ENCODE measurements at places on chromosomes 7 and 10.

DNA sequence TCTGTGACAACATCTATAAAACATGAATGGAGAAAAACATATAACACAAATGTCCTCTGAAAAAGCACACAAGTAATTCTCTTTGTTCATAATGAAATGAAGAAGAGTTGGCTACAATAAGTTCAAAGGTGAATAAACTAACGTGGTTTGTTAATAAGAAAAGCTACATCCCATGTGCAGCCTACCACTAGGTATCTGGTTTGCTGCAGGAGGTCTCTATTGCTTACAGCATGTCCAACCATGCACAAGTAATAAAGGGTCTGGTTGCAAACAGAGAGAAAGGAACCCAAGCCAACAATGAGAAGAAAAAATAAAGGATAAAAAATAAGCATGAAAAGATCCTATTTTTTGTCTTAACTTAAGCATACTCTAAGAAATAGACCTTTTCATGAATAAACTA, 139.2 kb downstream of the CHCHD3 start:
- DNase-seq, result no peak

DNA sequence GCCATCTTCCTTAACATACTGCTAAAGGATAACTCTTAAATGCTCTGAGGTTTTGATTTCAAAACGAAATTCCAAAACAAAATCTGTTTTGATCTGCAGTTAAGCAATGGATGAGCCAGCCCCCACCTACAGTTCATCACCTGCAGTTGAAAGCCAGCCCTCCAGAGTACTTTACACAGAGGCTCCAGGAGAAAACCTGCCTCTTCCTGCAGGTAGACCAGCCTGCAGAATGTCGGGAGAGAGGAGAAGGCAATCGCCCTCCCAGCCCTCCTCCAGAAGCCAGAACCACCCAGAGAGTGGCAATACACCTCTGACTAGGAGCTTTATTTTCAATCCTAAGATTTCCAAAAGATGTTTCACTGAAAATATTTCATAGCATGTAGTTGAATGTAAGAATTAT, 798.1 kb downstream of the GATA3 start:
- DNase-seq, result no peak

- DNase-seq, result no peak
These were observed 15.6 kb downstream of the RRP12 start for GRCh38 chr10:97385565-97385964.

DNA sequence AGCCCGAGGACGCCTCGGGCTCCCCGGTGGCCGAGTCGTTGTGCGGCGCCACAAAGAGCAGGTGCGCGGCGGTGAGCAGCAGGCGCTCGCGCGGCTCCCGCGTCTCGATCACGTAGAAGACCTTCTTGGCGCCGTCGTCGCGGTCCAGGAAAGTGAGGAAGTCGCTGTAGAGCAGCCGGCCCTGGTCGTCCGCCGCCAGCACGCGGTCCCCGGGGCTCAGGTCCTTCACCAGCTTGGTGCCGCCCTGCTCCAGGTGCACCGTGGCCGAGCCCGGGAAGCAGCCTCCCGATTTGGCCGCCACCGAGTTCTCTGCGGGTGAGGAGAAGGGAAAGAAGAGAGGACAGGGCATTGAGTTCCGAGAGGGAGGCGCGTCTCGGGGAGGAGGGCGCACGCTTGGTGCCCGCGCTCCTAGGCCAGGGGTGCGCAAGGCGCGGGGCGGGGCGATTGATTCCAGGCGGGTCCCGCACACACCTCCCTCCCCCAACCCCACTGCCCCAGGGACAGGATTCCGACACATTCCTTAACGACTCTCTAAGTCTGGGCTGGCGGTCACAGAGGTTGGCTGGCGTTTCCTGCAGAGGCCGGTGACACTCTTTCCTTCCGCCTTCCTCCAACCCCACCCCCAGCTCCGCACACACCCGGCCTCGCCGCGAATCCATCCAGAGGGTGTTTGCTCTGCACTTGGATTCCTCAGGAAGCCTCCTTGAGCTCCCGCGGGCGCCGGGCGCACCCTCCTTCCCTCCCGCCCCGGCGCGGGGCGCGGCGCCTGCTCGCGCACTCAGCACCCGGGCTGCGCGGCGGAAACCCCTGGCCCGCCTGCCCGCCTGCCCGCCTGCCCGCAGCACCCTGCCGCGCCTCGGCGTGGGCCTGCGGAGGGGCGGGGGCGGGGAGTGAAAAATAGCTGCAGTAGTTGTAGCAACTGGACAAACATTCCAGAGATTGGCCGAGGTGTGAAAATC, 8.6 kb downstream of the SHH start:
- peak; percentile 49 for DNase-seq

- no peak for DNase-seq
These were observed 128.3 kb upstream of the SORCS3 start for GRCh38 chr10:104512800-104513199.

DNA sequence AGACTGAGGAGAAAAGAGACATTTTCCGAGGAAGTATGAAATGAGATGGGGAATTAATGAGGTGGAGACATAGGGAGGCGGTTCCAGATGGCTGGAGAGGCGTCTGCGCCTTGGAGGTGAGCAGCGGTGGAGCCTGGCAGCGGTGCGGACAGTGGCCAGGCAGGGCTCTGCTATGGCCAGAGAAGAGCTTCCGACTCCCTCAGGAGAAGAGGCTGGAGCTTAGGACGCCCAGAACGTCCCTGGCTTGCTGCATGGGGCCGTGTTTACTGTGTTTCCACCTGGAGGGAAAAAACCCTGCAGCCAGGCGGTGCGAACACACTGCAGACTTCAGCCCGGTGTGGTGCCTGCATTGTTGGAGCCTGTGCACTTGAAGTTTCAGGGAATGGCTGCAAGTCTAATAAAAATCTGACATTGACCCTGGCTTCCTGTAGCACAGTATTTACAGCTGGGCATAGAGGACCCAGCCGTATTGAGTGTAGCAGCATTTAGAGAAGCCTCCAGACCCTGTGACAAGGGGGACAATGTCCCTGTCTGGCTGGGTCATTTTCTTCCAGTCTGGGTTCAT, 447.1 kb upstream of the MKI67 start:
- no peak for DNase-seq

GRCh38 chr10:80526742-80527141, 11.0 kb upstream of the SH2D4B start:
- DNase-seq, result no peak

GRCh38 chr7:110944966-110945644, 145.8 kb upstream of the LRRN3 start:
- no peak for DNase-seq

- no peak for DNase-seq
These were observed 389.2 kb upstream of the NFE2L3 start for GRCh38 chr7:25762511-25763462.

- DNase-seq, result no peak
These were observed 2.3 kb upstream of the CUZD1 start for GRCh38 chr10:122847782-122848604.

DNA sequence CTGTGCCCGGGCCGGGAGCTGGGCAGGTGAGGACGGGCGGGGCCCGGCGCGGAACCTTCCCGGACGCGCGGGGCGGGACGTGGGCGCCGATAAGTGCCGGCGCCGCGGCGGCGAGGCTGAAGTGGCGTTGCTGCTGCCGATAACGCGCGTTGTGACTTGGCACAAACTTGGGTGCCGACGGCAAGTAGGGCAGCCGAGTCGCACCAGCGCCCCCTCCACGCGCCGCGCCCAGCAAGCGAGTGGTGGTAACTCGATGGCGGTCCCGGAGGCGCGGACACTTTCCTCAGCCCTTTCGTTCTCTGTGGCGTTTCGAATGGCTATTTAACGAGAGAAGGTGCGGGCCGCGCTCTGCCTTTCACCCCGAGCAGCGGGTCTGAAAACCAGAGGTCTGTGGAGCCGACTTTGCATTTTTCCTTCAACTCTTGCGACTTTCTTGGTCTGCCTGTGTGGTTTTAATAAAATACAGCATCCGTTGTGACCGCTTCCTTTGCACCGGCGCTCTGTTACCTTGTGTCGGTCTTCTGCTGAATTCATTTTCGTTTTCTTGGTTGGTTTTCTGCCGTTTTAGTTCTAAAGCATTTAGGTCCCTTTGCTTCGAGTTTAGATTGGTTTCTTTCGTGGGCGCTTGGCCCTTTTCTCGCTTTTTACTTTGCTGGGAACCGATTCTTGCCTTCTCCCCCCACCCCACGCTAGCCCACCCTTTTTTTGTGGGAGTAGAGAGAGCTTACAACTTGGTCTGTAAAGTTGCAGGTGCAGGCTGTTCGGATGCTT, 701 bp downstream of the STK17A start:
- peak; percentile 32 for DNase-seq

- DNase-seq, result no peak
These were observed 81.9 kb downstream of the BMPER start for GRCh38 chr7:33986951-33987947.

GRCh38 chr7:123727071-123727837, 21.5 kb downstream of the WASL start:
- no peak for DNase-seq

DNA sequence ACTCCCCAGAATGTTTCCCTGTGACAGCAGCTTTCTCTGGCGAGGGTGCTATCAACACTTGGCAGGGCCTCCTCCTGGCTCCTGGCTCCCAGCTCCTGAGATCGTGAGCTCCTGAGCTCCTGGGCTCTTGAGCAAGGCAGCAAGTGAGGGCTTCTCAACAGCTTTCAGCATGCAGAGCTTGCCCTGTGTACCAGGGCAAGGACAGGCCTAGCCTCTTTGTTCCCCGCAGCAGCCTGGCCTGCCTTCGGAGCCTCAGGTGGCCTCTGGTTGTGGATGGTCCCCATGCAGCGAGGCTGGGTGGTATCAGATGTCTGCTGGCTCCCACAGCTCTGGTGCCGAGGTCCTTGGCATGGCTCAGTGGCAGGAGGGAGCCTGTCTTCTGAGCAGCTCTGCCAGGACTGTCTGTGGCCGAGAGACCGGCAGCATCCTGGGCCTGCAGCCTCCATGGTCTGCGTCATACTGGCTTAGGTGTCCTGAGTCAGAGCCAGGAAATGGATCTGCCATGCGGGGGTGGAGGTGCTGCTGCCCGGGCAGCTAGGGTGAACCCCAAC, 44.2 kb downstream of the ZMIZ1 start:
- no peak for DNase-seq

DNA sequence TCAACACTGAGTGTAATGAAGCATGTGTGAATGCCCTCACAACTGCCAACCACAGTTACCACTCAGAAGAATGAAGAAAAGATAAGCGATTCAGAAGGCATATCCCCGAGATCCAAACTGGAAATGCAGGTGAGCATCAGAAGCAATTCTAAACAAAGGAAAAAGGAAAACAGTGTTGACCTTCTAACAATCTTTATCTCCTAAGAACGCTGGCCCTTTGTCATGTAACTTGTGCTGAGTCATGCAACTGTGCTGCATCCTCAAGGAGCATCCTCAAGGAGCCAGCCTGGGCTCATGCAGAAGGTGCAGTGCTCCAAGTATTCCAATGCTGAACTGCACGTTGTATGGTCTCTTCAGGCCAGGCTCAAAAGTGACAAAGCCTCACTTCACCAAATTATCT, 30.6 kb downstream of the SEC61G start:
- DNase-seq, result no peak

GRCh38 chr10:87845624-87845998, 17.7 kb downstream of the KLLN start:
- DNase-seq, result no peak

DNA sequence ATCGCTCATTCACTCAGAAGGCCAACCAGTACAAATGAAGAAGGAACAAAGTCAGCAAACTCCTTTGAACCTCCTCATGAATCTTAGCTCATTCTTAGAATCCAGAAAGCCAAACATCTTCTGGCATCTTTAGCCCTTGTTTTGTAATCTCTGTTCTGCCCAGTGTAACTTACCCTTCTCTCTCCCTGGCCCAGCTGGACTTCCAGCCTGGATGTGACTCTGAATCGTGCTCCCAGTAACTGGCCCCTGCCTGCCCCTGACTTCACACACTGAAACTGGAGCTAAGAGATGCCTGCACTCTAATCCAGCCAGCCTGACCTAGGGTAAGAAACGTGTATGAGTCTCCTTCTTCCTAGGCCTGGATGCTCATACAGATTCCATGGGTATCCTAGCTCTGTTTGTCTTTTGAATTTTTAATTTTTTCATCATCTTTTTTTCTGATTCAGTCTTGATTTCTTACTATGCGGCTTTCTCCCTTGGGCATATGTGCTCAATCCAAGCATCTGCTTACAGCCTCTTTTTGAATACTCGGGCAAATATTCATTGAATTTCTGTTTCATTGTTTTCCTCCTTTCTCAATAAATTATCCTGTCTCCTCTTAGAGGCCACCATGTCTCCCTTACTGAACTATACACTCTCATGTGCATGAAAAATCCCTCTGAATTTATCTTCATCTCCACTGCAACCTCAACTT, 845.6 kb upstream of the AUTS2 start:
- no peak for DNase-seq

DNA sequence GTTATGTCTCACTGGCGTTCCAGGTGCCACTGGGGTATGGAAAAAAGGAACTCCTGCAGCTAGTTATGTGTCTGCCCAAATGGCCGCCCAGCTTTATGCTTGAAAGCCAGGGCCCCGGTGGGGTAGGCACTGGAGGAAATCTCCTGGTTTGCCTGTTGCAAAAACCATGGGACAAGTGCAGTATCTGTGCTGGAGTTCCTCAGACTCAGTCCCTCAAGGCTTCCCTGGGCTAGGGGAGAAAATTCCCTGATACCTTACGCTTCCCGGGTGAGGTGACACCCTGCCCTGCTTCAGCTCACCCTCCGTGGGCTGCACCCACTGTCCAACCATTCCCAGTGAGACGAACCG, 90.3 kb upstream of the CDK6 start:
- no peak for DNase-seq

- no peak for DNase-seq
These were observed 61.4 kb downstream of the ZRANB1 start for GRCh38 chr10:125003146-125003900.

DNA sequence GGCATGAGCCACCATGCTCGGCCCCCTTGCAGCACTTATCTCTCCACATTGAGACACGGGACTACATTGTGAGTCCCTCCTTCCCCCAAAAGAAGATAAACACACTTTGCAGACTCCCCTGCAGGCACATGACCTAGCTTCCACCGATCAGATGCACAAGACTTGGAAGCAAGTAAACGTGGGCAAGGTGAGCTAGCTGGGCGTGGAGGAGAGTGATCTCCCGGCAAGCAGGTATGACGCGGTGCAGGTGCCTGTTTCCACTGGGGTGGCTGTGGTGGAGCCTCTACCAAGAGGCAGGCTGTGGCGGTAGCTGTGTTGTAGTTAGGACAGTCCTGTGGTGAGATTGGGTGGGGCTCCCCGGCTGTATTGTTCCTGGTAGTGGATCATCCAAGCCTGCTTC, 7.7 kb upstream of the COMTD1 start:
- DNase-seq, result no peak

DNA sequence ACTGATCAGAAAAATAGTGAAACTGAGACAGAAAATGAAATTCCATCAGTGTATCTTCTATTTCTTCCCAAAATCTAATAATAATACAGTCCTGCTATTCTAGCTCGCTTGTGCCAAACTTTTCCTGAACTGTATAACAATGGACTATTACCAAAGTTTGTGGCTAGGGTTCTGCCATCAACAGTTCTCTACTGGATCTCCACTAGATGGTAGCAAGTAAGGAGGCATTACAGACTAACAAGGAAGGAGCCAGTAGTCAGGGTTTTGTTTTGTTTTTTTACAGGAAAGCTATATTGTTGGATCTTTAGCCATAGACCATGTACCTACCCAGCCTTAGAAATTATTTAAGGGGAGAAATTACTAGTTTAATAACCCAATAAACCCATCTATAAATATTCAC, 10.8 kb downstream of the MTERF1 start:
- DNase-seq, result no peak
